ENCODE measurements at places on chromosomes 1 and 21. TPM values are rescaled to one million over a fixed set of nuclear protein-coding genes. Genes with fewer than 3 reads are reported as not detected.

Gene FBLIM1
- 64.7 TPM for total RNA-seq

- H3K27ac ChIP-seq: no peak overlapping the region
- H3K27me3 ChIP-seq: no peaks in the 10 kb centered on the region
- peak; percentile 38 for DNase-seq
- peak overlapping the region; percentile 64 for H3K4me3 ChIP-seq
Measured at GRCh38 chr1:38727684-38728584, 131.6 kb downstream of the RRAGC start.

GRCh38 chr1:160681066-160681890 is 30.3 kb downstream of the CD48 start:
- DNase-seq: peak; percentile 94
- no peak overlapping the region for H3K4me3 ChIP-seq
- peaks cover 3% of the 10 kb centered on the region for H3K4me1 ChIP-seq
- peaks cover 4% of the 10 kb centered on the region for H3K36me3 ChIP-seq
- H3K27ac ChIP-seq: no peak overlapping the region

DNA sequence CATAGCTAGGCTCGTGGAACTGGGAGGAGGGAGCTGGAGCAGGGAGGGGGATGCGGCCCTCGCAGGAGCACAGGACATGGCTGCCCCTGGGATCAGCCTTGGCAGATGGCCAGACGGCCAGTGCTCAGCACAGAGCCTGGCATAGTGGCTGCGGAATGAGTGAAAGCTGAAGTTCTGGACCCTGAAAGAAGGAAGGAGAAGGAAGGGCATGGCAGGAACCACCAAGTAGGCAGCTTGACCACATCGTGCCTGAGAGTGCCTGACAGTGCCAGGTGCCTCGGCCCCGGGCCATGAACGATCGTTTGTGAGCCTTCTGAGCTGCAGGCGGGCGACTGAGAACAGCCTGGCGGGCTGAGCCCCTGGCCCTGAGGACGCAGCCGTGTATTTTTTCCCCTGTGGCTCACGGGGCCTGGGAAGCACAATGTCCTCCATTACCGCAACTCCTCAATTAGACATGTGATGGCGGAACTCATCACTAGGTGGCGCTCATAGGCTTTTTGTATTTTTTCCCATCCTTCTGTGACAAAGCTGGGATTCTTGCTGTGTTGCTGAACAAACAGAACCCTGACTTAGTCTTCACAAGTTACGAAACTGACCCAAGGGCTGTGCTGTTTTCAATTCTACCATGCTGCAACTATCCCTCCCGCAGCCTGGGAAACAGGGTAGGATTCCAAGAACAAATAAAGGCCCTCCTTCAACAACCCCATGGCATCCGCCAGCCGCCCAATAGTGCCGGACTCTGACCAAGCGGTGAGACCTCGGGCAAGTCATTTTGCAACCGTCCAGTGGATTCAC is 29.9 kb upstream of the TMEM61 start:
- H3K27ac ChIP-seq: no peak overlapping the region
- H3K4me3 ChIP-seq: peak overlapping the region; percentile 10
- peaks cover 18% of the 10 kb centered on the region for H3K36me3 ChIP-seq
- H3K4me1 ChIP-seq: no peaks in the 10 kb centered on the region
- no peaks in the 10 kb centered on the region for H3K27me3 ChIP-seq
- peak; percentile 83 for DNase-seq

GRCh38 chr1:108706643-108707042 is 6.1 kb upstream of the FNDC7 start:
- no peak for DNase-seq
- H3K4me1 ChIP-seq: no peaks in the 10 kb centered on the region
- no peak overlapping the region for H3K27ac ChIP-seq
- H3K27me3 ChIP-seq: no peaks in the 10 kb centered on the region
- no peak overlapping the region for H3K4me3 ChIP-seq

DNA sequence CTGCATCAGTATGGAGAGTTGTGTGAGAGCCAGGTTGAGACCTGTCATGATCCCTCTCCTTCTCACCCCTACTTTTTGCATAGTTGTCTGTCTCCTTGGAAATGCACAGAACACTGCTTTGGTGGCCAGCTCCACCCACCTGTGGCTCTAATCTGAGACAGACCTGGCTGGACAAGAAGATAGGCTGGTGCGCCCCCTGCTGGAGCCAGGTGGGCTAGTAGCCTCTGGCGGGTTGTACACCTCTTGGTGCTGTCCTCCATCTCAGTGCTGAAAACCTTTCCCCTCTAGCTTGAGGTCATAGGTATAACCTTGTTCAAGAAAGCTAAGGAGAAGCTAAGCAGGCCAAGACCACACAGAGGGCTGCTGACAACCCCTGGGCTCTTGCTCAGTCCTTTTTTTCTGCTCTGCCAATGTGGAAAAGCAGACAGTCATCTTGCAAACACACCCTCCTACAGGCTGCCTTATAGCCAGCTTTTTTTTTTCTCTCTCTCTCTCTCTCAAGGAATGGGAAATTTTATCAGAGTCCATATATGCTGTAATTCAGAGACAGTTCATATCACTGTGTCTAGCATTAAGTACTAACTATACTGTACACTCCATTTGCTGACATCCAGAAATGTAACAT is 58.8 kb upstream of the SPATA6 start:
- H3K4me1 ChIP-seq: no peaks in the 10 kb centered on the region
- no peaks in the 10 kb centered on the region for H3K36me3 ChIP-seq
- DNase-seq: peak; percentile 94
- H3K27ac ChIP-seq: no peak overlapping the region

Measured in H9 (cell line).